ENCODE measurements at places on chromosomes 7 and 10. TPM values are rescaled to one million over a fixed set of nuclear protein-coding genes. Genes with fewer than 3 reads are reported as not detected.

Gene PAPSS2
- total RNA-seq = 1.4 TPM

GRCh38 chr7:38978491-38978890 is 782 bp downstream of the POU6F2 start:
- 0 out of 2 replicates have a peak, but pooled peaks cover 3% of the 10 kb centered on the region for H3K4me1 ChIP-seq
- H3K27me3 ChIP-seq = no peaks in the 10 kb centered on the region
- no peak overlapping the region for H3K4me3 ChIP-seq
- no peak for DNase-seq
- no peak overlapping the region for H3K27ac ChIP-seq

GRCh38 chr7:100516135-100516812 is 22.7 kb upstream of the AGFG2 start:
- no peaks in the 10 kb centered on the region for H3K36me3 ChIP-seq
- peaks cover 6% of the 10 kb centered on the region for H3K27me3 ChIP-seq
- H3K27ac ChIP-seq = no peak overlapping the region
- H3K4me3 ChIP-seq = no peak overlapping the region
- peaks cover 6% of the 10 kb centered on the region for H3K4me1 ChIP-seq

Gene GBX1
- 0.95 TPM for total RNA-seq

GRCh38 chr10:22618078-22618785 is 96.1 kb downstream of the PIP4K2A start:
- H3K27me3 ChIP-seq = no peaks in the 10 kb centered on the region
- no peak overlapping the region for H3K4me3 ChIP-seq
- no peaks in the 10 kb centered on the region for H3K36me3 ChIP-seq
- peaks cover 7% of the 10 kb centered on the region for H3K4me1 ChIP-seq
- DNase-seq = no peak
- no peak overlapping the region for H3K27ac ChIP-seq

Gene OPALIN
- not detected for total RNA-seq

Gene ANKRD30A
- not detected for total RNA-seq

- H3K4me3 ChIP-seq = no peak overlapping the region
- DNase-seq = peak; percentile 28
- H3K36me3 ChIP-seq = no peaks in the 10 kb centered on the region
- peaks cover 8% of the 10 kb centered on the region for H3K4me1 ChIP-seq
These were observed 196.1 kb upstream of the KLF14 start for GRCh38 chr7:130929896-130930659.

GRCh38 chr7:121957626-121958025 is 84.7 kb downstream of the PTPRZ1 start:
- H3K4me3 ChIP-seq = no peak overlapping the region
- no peak overlapping the region for H3K27ac ChIP-seq
- H3K36me3 ChIP-seq = no peaks in the 10 kb centered on the region
- H3K27me3 ChIP-seq = 0 out of 2 replicates have a peak, but pooled peaks cover 3% of the 10 kb centered on the region
- DNase-seq = no peak
- H3K4me1 ChIP-seq = no peaks in the 10 kb centered on the region

GRCh38 chr7:80533287-80533686 is 21.4 kb upstream of the GNAT3 start:
- no peaks in the 10 kb centered on the region for H3K36me3 ChIP-seq
- no peak for DNase-seq
- H3K27me3 ChIP-seq = no peaks in the 10 kb centered on the region
- no peak overlapping the region for H3K27ac ChIP-seq
- H3K4me3 ChIP-seq = no peak overlapping the region
- H3K4me1 ChIP-seq = no peaks in the 10 kb centered on the region

Gene CYP3A4
- total RNA-seq = not detected

GRCh38 chr10:4672201-4672600 is 153.8 kb upstream of the AKR1E2 start:
- no peak for DNase-seq
- no peaks in the 10 kb centered on the region for H3K27me3 ChIP-seq
- no peak overlapping the region for H3K4me3 ChIP-seq

Gene ITGA8
- total RNA-seq = not detected

DNA sequence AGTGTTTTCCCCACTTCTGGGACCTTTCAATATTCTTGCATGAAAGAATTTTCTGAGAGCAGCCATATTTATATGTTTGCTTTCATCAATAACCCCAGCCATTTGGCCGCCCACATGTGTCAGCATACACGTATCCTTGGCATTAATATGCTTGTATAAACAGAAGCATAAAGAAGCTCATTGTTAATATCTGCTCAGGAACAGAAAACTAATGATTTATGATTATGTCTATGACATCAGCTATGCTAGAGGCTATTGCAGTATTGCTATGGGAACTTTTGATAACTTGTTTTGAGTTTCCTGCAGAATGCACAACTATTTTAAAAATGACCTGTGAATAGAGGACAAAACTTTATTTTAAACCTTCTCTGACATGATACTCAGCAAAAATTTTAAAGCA is 300.9 kb upstream of the MTPN start:
- H3K4me3 ChIP-seq = no peak overlapping the region
- no peaks in the 10 kb centered on the region for H3K27me3 ChIP-seq
- no peaks in the 10 kb centered on the region for H3K36me3 ChIP-seq
- DNase-seq = no peak
- no peaks in the 10 kb centered on the region for H3K4me1 ChIP-seq

- no peak overlapping the region for H3K4me3 ChIP-seq
- no peaks in the 10 kb centered on the region for H3K36me3 ChIP-seq
- DNase-seq = no peak
- peaks cover 9% of the 10 kb centered on the region for H3K4me1 ChIP-seq
- no peaks in the 10 kb centered on the region for H3K27me3 ChIP-seq
These were observed 26.5 kb upstream of the WNT16 start for GRCh38 chr7:121302214-121302745.

- DNase-seq = no peak
- H3K27me3 ChIP-seq = no peaks in the 10 kb centered on the region
- H3K4me3 ChIP-seq = no peak overlapping the region
- no peak overlapping the region for H3K27ac ChIP-seq
- H3K4me1 ChIP-seq = peaks cover 8% of the 10 kb centered on the region
These were observed 14.0 kb upstream of the RALA start for GRCh38 chr7:39609113-39609934.

GRCh38 chr7:42932811-42933591 is 825 bp downstream of the MRPL32 start:
- H3K4me1 ChIP-seq = no peaks in the 10 kb centered on the region
- peak overlapping the region; percentile 89 for H3K4me3 ChIP-seq
- H3K27me3 ChIP-seq = no peaks in the 10 kb centered on the region

- H3K36me3 ChIP-seq = no peaks in the 10 kb centered on the region
- H3K4me3 ChIP-seq = no peak overlapping the region
- no peak overlapping the region for H3K27ac ChIP-seq
- H3K4me1 ChIP-seq = no peaks in the 10 kb centered on the region
These were observed 383.8 kb upstream of the ZMIZ1 start for GRCh38 chr10:78684947-78685346.

- H3K4me1 ChIP-seq = no peaks in the 10 kb centered on the region
- H3K27me3 ChIP-seq = no peaks in the 10 kb centered on the region
- no peak overlapping the region for H3K27ac ChIP-seq
- no peak overlapping the region for H3K4me3 ChIP-seq
- no peaks in the 10 kb centered on the region for H3K36me3 ChIP-seq
- DNase-seq = peak; percentile 22
These were observed 3.4 kb upstream of the CDK13 start for GRCh38 chr7:39946693-39947092.

Gene GPR15LG
- total RNA-seq = not detected

GRCh38 chr7:56157238-56157790 is 41.1 kb upstream of the NUPR2 start:
- H3K4me1 ChIP-seq = no peaks in the 10 kb centered on the region
- H3K27ac ChIP-seq = no peak overlapping the region
- H3K27me3 ChIP-seq = no peaks in the 10 kb centered on the region
- DNase-seq = no peak
- no peaks in the 10 kb centered on the region for H3K36me3 ChIP-seq

DNA sequence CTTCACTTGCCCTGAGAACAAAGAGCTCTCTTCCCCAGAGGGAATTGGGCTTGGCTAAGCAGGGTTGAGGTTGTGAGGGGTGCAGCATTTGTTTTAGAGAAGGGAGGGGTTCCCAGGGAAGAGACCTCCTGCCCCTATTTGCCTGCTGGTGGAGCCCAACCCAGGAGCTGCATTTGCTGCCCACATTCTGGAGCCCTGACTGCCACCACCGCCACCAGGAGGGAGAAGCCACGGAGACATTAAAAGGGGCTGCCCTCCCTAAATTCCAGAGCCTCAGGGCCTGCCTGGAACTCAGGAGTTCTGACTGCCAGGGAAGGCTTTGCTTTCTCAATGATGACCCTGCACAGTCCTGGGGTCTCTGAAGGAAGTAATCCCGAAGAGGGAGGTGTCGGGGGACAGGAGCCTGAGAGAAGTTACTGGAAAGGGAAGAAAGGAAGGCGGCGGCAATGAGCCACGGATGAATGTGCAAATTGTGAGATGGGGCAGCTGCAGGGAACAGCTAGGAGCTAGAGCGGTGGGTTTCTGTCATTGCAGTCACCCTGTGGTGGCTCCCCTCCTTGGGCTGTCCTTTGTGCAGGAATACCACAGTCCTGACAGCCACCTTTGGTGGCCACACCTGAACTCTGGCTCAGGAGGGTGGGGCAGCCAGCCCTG is 51.3 kb downstream of the NEURL1 start:
- peaks cover 29% of the 10 kb centered on the region for H3K4me1 ChIP-seq
- no peak overlapping the region for H3K27ac ChIP-seq
- no peaks in the 10 kb centered on the region for H3K36me3 ChIP-seq
- no peak overlapping the region for H3K4me3 ChIP-seq
- no peak for DNase-seq
- H3K27me3 ChIP-seq = no peaks in the 10 kb centered on the region

GRCh38 chr7:80499350-80499953 is 12.4 kb downstream of the GNAT3 start:
- H3K36me3 ChIP-seq = no peaks in the 10 kb centered on the region
- H3K4me1 ChIP-seq = peaks cover 29% of the 10 kb centered on the region
- no peak overlapping the region for H3K27ac ChIP-seq
- peak; percentile 42 for DNase-seq

GRCh38 chr7:130417213-130417612 is 23.6 kb downstream of the CEP41 start:
- peaks cover 8% of the 10 kb centered on the region for H3K36me3 ChIP-seq
- no peak overlapping the region for H3K4me3 ChIP-seq
- peaks cover 2% of the 10 kb centered on the region for H3K4me1 ChIP-seq
- H3K27ac ChIP-seq = no peak overlapping the region

DNA sequence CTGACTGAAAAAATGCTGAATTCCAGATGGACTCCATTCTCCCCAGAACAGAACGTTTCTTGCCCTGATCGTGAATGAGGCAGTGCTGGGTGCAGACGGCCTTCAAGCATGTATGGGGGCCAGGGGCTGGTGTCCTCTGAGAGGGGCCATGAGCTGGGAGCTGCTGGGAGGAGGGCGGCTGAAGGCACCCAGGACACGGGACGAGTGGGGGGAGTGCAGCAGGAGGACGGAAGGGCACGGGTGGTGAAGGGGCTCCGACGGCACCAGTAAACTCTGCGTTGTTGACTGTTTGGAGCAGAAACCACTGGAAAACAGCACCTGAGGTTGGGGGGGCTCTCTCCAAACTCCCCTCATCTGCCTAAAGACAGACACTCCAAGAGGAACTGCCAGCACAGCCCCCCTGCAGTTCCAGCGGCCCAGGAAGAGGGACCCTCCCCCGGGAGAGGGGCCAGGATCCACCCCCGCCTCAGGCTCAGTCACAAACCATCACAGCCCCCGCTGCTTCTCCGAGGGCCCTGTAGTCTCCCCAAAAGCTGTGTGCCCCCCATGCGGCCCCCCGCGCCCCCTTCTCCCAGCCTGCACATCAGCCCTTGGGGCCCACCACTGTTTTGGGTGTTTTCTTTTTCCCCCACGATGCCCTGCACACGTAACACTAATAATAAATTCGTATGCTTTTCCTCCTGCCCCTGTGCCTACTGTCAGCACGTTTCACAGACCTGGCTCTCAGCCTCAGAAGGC is 55.5 kb downstream of the DPYSL4 start:
- H3K27ac ChIP-seq = no peak overlapping the region
- no peaks in the 10 kb centered on the region for H3K27me3 ChIP-seq
- no peaks in the 10 kb centered on the region for H3K4me1 ChIP-seq
- no peak for DNase-seq
- no peaks in the 10 kb centered on the region for H3K36me3 ChIP-seq
- no peak overlapping the region for H3K4me3 ChIP-seq

- no peak overlapping the region for H3K4me3 ChIP-seq
- H3K27me3 ChIP-seq = no peaks in the 10 kb centered on the region
- no peaks in the 10 kb centered on the region for H3K36me3 ChIP-seq
- no peak for DNase-seq
- no peaks in the 10 kb centered on the region for H3K4me1 ChIP-seq
These were observed 68.4 kb downstream of the PPP1R3C start for GRCh38 chr10:91564508-91564907.

- DNase-seq = no peak
- H3K36me3 ChIP-seq = no peaks in the 10 kb centered on the region
- no peaks in the 10 kb centered on the region for H3K27me3 ChIP-seq
- H3K27ac ChIP-seq = no peak overlapping the region
- no peak overlapping the region for H3K4me3 ChIP-seq
- H3K4me1 ChIP-seq = peaks cover 15% of the 10 kb centered on the region
These were observed 28.2 kb downstream of the SPOCK2 start for GRCh38 chr10:72059843-72060822.

Gene C10orf67
- total RNA-seq = 0.15 TPM

GRCh38 chr7:91288208-91288824 is 24.1 kb downstream of the FZD1 start:
- no peak for DNase-seq
- no peak overlapping the region for H3K4me3 ChIP-seq
- no peaks in the 10 kb centered on the region for H3K27me3 ChIP-seq

Gene CLRN3
- total RNA-seq = not detected

DNA sequence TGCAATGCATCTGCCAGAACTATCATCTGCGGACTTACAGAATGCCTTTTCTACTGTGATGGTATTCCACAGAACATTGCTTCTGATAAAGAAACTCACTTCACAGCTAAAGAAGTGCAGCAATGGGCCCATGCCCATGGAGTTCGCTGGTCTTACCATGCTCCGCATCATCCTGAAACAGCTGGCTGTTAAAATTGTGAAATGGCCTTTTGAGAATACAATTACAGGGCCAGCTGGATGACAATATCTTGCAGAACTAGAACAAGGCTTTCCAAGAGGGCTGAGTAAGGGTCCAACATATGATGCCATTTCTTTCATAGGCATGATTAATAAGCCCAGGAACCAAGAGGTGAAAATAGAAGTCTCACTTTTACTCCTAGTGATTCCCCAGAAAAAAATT is 104.1 kb upstream of the ADCY1 start:
- H3K27me3 ChIP-seq = peaks cover 7% of the 10 kb centered on the region
- H3K27ac ChIP-seq = no peak overlapping the region
- no peaks in the 10 kb centered on the region for H3K36me3 ChIP-seq
- no peaks in the 10 kb centered on the region for H3K4me1 ChIP-seq
- DNase-seq = no peak

Gene UNCX
- total RNA-seq = 0.30 TPM
